GM23338 (cell line): ENCODE measurements at places on chromosomes 3 and 15. TPM values are rescaled to one million over a fixed set of nuclear protein-coding genes. Genes with fewer than 3 reads are reported as not detected.

The DUOXA1 gene
- not detected in 2 replicates for total RNA-seq

- no peak overlapping the region for H3K27ac ChIP-seq
- no peak overlapping the region for H3K4me3 ChIP-seq
Measured at GRCh38 chr3:13569201-13569600, 20.3 kb downstream of the FBLN2 start.

DNA sequence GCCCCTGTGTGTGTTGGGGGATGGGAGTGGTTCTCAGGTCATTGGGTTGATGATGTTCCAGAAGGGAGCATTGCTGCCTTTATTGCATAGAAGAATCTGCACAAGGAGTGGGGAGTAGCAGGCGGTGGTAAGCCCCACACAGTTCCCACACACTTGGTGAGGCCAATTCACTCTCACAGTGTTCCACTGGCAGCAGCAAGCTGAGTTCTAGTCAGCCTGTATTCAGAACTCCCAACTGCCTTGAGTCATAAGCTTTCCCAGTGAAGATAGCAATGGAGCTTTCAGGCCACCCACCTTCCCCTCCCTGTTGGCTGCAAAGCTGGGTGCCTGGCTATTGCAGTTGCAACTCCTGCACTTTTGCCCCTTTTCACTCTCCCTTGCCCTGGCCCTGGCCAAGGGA is 181.1 kb upstream of the RBMS3 start:
- no peaks in the 10 kb centered on the region for H3K27me3 ChIP-seq
- no peak overlapping the region for H3K4me3 ChIP-seq
- DNase-seq = no peak
- H3K36me3 ChIP-seq = no peaks in the 10 kb centered on the region
- no peaks in the 10 kb centered on the region for H3K4me1 ChIP-seq

DNA sequence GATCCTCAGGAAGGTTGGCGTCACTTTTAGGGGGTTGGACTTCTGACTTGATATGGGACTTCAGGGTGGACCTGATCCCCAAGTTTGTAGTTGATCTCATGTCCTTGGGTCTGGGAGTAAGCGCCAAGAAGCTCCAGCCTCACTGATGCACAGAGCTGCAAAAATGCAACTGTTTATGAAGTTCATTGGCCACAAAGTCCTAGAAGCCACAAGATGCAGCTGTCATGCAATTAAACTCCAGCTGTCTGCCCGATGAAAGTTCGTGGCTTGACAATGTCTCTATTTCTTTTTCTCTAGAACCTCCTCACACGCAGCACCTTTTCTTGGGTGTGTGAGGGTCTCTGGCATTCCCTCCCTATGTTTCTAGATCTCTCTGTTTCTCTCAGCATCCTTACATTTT is 9.2 kb upstream of the ACAN start:
- peaks cover 21% of the 10 kb centered on the region for H3K4me1 ChIP-seq
- DNase-seq = no peak
- H3K27ac ChIP-seq = no peak overlapping the region
- H3K36me3 ChIP-seq = no peaks in the 10 kb centered on the region
- no peak overlapping the region for H3K4me3 ChIP-seq
- peaks cover 7% of the 10 kb centered on the region; the same call in 1 of the 2 replicates for H3K27me3 ChIP-seq
